ENCODE measurements at places on chromosomes 1 and 21.
A peak's percentile ranks its signal among the peaks of the same experiment; 100 is the strongest.

GRCh38 chr1:222680080-222680479 lies 32.2 kb downstream of the AIDA start:
- no peak for DNase-seq

DNA sequence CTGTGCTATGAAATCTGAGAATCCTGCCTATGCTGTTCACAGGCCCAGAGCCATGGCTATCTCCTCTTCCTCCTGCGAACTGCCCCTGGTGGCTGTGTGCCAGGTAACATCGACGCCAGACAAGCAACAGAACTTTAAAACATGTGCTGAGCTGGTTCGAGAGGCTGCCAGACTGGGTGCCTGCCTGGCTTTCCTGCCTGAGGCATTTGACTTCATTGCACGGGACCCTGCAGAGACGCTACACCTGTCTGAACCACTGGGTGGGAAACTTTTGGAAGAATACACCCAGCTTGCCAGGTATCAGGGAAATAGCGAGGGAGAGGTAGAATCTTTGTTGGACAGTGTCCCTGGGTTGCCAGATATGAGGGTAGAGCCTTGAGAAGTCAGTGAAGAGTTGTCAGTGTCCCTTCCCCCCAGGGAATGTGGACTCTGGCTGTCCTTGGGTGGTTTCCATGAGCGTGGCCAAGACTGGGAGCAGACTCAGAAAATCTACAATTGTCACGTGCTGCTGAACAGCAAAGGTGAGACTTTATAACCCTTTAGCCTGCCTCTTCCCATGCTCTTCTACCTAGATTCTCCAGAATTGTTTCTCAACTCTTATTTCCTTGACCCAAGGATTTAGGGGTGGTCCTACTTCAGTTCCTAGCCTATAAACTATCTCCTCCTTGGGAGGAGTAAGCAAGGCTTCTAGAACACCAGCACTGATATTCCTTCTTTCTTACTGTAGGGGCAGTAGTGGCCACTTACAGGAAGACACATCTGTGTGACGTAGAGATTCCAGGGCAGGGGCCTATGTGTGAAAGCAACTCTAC lies 1.4 kb downstream of the NIT1 start:
- DNase-seq = no peak

- DNase-seq = no peak
Observed at GRCh38 chr1:64955097-64956009, 11.0 kb downstream of the JAK1 start.

- no peak for DNase-seq
Observed at GRCh38 chr1:64984106-64984505, 17.8 kb upstream of the JAK1 start.

DNA sequence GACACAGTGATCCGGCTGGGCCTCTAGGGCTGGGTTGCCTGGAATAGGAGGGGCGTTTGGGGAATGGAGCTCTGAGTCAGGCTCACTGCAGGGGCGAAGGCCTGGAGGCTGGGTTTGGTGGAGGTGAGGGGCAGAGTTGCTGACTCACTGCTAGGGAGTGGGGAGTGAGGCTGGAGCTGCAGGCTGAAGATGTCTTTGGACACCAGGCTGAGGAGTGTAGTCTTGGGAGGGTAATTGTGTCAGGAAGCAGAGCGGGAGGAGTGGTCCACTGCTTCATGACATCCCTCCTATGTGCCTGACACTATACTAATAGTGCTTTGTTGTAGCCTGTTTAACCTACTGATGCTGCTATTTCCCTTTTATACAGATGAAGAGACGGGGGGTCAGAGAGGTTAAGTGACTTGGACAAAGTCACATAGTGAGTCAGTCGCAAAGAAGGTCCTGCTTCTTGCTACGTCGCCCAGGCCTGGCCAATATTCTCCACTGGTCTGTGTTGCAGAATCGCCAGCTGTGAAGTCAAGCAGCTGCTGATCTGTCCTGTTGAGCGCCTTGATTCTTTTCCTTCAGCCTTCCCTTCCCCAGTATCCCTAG lies 13.6 kb downstream of the ACTL8 start:
- DNase-seq = peak; percentile 61

DNA sequence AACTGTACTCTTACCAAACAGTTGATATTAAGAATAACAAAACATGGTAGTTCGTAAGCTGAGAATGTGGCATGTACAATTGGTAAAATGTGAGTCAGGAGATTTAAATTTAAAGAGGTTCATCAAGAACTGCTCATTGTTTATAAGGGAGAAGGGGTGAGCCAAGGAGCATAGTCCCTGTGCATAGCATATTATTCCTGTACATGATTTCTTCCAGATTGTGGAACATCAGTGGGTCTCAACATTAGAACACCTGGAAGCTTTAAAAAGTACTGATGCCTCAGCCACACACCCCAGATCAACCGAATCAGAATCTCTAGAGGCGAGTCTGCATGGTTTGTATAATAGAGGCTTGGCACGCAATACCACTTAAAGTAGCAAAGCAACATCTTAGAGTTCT lies 56.1 kb downstream of the KCTD3 start:
- no peak for DNase-seq

DNA sequence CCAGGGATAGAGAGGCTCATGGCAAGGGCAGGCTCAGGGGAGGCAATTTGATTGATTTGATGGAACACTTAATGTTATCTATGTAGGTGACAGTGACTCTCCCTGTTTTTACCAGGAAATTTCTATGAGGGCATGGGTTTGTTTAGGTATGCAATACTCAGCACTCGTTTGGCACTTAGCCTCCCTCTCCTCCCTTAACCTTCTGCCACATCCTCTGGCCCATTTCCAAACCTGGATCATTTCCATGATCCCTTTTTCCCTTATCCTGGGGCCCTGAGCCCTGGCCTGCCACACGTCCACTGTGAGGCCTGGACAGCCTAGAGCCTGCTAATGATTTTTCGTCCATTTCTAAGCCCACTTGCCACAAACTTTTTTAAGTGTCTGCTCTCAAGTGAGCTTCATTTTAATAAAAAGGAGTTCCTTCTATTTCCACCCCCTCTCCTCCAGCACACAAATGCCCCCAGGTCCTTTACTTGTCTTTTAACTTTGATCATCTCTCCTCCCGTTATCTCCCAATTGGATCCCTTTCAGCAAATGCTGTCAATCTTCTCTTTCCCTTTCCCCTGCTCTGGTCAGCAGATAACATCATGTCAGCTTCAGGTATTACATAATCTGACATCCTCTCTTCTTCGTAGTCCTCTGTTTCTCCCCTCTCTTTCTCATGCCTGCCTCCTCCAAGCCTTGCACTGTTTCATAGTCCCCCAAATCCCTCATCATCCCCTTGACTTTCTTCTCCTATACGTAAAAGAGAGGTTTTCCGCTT lies 37.8 kb upstream of the GADD45A start:
- no peak for DNase-seq

DNA sequence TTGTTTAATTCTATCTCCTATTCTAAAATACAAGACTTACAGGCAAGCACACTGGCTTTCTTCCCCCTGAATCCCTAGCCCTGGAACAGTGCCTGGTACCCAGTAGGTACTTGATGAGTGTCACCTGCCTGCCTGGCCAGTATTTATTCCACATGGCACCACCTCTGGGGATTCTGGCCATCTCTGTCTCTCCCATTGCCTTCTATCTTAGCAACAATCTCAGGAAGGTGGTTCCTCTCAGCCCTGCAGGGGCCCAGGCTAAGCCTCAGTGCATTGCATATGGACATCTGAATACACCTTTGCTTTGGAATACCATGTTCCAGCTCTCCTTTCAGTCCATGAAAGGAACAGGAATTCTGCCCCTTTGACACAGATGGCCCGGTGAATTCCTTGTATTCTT lies 81.0 kb downstream of the HIVEP3 start:
- no peak for DNase-seq

GRCh38 chr1:111620441-111620971 lies 917 bp downstream of the RAP1A start:
- no peak for DNase-seq

DNA sequence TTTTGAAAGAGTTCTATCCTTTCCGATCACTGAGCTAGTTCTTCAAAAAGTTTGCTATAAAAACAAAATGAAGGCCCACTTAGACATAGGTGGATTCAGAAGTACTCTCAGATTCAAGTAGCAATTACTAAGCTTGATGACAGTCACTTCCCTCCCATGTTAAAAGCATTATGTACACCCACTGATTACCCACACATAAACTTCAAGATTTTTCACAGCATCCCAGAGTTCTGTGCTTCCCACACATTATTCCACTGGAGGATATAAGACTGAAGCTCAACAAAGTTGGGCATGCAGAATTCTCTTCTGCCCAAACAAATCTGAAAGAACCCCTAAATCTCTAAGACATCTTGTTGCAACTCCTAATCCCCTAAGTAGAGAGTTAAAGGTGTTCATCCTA lies 29.5 kb downstream of the VAMP4 start:
- DNase-seq = no peak

GRCh38 chr1:109649491-109649914 lies 6.4 kb upstream of the GSTM4 start:
- no peak for DNase-seq

DNA sequence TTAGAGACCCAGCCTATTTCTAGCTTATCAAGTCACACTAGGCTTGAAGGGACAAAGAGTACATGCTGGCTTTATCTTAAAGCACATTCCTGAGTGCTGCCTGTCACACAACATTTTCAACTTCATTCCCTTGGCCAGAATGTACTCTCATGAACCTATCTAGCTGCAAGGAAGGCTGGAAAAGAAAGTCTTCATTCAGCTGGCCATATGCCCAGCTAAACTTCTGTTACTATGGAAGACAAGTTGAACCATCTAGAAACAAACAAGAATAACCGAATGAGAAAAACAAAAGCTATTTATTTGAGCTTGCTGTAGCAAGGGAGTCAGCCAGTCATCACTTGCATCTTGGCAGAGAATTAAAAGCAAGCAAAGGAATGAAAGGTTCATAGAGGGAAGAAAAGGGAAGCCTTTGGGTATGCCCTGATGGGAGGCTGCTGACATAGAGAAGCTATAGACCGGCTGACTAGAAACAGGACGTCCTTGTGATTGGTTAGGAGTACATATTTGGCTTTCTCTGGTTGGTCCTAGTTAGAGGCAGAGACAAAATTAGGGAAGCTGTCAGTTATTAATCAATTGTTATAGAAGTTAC lies 108.4 kb downstream of the NEK7 start:
- no peak for DNase-seq

GRCh38 chr1:89260566-89261255 lies 11.9 kb downstream of the GBP5 start:
- DNase-seq = no peak

DNA sequence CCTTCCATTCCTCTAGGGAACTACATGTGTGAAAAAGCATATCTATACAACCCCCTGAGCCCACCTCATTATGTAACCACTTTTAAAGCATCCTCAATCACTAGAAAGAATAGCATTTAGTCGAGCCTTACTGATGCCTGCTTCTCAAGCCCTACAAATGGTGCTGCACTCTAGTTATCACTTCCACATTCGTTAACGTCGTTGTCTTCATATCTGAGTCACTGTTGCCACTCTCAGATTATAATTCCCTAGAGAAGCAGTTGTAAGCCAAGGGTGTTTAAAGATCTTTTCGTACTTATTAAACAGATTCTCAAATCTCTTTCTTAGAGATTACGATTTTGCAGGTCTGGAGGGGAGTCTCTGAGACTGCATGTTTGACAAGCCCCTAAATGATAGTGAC lies 16.5 kb downstream of the ATP1B1 start:
- no peak for DNase-seq

- DNase-seq = no peak
Observed at GRCh38 chr1:237713916-237714315, 176.8 kb downstream of the ZP4 start.

DNA sequence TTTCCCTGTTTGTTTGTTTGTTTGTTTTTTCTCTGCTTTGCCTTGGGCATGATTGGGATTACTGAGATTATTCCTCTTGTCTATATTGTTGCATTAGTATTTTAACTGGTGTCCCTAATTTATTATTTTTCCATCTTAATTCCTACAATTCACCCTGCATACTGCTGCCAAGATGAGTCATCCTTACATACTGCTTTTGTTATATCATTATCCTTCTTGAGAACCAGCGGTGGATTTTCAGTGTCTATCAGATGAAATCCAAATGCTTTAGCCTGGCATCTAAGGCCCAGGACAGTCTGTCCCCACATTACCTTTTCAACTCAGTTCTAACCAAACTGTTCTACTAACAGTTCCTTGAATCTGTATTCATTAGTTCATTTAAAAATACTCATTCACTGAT lies 101.7 kb downstream of the OLFML2B start:
- DNase-seq = no peak

- peak; percentile 70 for DNase-seq
Observed at GRCh38 chr1:91732291-91733107, 153.5 kb downstream of the TGFBR3 start.

DNA sequence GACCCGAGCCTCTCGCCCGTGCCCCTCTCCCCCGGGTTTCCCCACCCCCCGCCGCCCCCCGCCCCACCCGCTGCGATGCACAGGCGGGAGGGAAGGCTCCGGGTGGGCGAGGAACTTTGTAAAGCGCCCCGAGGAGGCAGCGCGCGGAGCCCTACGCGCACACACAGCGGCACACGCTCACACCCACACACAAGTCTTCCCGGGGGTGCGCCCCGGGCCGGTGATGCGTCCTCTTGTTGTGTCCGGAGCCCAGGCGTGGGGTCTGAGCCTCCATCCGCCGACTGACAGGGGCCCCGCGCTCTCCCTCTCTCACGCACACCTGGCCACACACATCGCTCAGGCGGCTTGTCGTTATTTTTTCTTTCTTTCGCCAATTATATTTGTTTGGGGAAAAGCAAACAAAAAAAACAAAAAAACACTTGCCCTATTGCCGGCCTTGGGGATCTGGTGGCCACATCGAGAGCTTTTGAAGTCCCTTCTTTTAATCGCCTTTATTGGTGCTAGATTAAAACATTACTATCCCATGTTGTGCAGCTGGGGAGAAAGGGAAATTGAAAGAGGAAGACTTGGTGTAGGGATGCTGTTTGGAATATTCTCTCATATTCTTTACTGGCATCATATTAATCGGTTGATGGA lies 770 bp downstream of the NTNG1 start:
- DNase-seq = peak; percentile 13

GRCh38 chr21:29186246-29186645 lies 55.8 kb downstream of the MAP3K7CL start:
- DNase-seq = no peak

DNA sequence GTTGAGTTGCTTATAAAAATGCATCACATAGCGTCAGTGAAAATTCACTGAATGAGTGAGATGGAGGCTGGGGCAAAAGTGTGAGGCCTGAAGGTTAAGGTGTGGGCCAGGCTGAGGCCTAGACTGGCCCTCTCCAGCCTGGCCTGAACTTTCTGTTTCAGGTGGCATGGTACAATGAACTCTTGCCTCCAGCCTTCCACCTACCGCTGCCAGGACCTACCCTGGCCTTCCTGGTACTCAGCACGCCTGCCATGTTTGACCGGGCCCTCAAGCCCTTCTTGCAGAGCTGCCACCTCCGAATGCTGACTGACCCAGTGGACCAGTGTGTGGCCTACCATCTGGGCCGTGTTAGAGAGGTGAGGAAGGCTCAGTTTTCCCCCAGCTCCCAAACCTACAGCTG lies 7.1 kb downstream of the MMACHC start:
- DNase-seq = no peak

DNA sequence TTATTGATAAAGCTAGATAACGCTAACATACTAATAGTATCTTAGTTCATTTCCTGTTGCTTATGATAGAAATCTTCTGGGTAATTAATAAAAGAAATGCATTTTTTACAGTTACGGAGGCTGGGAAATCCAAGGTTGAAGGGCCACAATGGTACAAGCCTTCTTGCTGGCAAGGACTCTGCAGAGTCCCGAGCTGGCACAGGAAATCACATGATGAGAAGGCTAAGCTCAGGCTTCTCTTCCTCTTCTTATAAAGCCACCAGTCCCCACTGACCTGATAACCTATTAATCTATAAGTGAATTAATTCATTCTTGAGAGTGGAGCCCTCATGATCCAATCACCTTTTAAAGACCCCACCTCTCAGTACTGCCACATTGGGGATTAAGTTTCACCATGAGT lies 82.6 kb downstream of the GPR161 start:
- DNase-seq = no peak
